ENCODE measurements at places on chromosomes 2 and 18. TPM values are rescaled to one million over a fixed set of nuclear protein-coding genes. Genes with fewer than 3 reads are reported as not detected.

Gene CCBE1
- not detected for total RNA-seq

Gene ALLC
- total RNA-seq: not detected

Gene B3GNT7
- 0.24 TPM for total RNA-seq

Gene MAPK4
- not detected for total RNA-seq

Gene B4GALT6
- total RNA-seq: 0.84 TPM

Gene ZBTB7C
- 0.29 TPM for total RNA-seq

Gene CRYGD
- not detected for total RNA-seq

Gene TMEM17
- not detected for total RNA-seq

Gene NPPC
- total RNA-seq: 1.2 TPM

Gene ABHD1
- not detected for total RNA-seq

Gene SLC35F6
- 11.6 TPM for total RNA-seq

Gene DNAJC5G
- total RNA-seq: not detected

Gene HJURP
- 4.3 TPM for total RNA-seq

Gene EFHD1
- total RNA-seq: 0.35 TPM
